ENCODE measurements at places on chromosomes 5 and 9. TPM values are rescaled to one million over a fixed set of nuclear protein-coding genes. Genes with fewer than 3 reads are reported as not detected.

The CATSPER3 gene
- 0.90 TPM for total RNA-seq

The NUP214 gene
- total RNA-seq: 64.2 TPM

The ARHGEF28 gene
- 3.5 TPM for total RNA-seq

GRCh38 chr9:14344053-14344524, 30.1 kb upstream of the NFIB start:
- no peak for DNase-seq

DNA sequence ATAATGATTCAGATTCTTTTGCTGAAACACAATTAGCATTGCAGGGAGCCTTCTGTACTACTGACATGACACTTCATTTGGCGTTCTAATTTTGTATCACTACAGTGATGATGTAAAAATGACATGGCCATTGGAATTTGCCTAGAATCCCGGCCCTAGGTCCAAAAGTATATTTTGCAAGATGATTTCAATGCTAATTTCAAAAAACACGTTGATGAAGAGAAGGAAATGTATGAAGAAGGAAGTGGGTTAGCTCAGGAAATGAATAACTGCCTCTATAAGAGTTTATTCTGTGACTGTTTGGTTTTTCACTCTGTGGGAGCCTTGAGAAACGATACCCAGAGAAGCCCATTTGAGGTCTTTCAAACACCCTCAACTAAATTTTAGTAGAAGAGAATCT, 59.3 kb downstream of the OSTF1 start:
- no peak for DNase-seq

DNA sequence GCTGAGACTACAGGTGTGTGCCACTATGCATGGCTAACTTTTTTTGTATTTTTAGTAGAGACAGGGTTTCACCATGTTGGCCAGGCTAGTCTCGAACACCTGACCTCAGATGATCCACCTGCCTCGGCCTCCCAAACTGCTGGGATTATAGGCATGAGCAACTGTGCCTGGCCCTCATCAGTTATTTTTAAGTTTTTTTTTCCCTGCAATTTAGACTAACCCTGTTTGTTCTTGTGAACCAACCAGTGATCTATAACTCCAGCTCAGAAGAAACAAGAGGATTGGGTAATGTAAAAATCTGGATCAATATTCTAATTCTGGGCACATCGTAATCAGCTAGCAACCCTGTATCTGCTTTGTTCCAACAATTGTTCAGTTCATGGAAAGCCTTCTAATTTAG, 155.7 kb downstream of the NXNL2 start:
- DNase-seq: no peak

DNA sequence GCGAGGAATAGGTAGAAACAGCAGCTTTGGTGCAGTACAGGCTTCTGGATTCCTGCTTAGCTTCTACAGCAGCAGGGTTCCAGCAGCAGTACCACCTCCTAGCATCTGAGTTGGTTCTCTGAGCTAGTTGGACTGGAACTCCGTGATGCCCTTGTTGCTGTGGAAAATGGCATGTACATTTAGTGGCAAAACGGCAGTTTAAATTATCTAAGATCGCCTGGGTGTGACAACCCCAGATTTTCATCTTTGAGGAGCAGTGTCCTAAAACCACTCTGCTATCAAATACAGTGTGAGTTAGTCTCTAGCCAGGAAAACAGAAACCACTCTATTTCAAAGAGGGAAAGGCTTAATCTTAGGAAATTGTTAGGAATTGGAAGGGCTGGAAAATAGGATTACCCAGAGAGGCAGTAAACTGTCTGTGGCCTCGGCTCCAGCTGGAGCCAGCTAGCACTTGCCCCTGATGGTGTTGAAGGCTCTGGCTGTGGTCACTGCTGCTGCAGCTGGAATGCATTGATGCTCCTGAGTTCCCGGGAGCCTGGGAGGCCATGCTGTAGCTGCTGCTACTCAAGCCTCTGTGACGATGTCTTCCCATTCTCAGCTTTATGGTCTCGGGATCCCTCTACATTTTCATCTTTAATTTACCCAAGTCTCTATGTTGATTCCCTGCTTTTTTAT, 29.4 kb downstream of the RAD23B start:
- no peak for DNase-seq

DNA sequence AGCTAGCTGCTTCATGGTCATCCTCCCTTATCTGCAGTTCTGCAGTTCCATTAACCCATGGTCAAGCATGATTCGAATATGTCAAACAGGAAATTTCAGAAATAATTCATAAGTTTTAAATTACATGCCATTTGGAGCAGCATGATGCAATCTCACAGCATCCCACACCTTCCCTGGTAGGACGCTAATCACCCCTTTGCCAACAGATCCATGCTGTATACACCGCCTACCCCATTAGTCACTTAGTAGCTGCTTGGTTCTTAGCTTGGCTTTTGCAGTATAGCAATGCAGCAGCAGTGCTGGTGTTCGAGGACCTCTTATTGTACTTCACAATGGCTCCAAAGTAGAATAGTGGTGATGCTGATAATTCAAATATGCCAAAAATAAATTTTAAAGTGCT, 739.7 kb upstream of the CDH9 start:
- DNase-seq: no peak

GRCh38 chr9:121900163-121900562, 192.9 kb downstream of the TTLL11 start:
- DNase-seq: no peak

DNA sequence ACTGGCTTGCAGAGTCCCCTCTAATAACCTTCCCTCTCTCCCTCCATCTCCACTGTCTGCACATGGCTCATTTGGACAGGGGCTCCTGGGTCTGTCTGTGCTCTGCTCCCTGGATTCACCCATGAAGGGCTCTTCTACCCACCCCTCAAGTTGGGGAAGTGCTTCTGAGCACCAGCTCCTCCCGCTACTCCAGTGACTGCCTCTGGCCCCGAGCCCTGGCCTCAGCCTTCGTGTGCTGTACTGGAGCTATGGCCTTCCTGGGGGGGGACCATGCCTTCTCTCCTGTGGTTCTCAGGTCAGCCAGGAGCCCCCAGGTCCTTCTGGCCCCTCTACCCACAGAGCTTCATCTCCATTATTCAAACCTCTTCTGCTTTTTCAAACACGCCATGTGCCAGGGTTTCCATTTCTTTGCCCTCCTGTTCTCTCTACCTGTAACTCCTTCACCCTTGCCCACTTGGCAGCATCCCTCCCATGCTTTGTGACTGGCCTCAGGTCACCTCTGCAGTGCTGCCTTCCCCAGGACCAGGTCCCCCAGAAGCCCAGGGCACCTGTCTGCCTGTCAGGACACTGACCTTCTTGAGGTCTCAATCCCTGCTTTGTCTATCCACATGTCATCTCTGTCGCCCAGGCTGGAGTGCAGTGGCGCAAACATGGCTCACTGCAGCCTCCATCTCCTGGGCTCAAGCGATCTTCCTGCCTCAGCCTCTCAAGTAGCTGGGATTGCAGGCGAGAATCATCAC, 9.5 kb downstream of the SH3PXD2B start:
- no peak for DNase-seq

GRCh38 chr5:159155960-159156359, 53.4 kb downstream of the RNF145 start:
- DNase-seq: no peak

DNA sequence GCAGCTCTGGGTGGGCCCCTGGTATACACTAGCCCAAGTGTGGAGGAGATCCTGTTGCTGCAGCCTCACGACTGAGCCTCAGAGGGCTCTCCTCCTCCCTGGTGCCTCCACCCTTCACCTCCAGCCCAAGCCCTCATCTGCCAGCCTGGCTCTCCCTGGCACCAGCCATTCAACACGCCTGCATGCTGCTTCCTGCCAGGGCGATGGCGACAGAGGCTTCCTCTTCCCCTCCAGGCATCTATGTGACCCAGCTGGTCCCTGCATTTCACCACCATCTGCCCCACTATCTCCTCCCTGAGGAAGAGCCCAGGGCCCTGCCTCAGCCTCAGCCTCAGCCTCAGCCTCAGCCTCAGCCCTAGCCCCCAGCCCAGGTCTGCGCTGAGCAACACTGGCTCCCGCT, 54.8 kb upstream of the ANGPTL2 start:
- no peak for DNase-seq

DNA sequence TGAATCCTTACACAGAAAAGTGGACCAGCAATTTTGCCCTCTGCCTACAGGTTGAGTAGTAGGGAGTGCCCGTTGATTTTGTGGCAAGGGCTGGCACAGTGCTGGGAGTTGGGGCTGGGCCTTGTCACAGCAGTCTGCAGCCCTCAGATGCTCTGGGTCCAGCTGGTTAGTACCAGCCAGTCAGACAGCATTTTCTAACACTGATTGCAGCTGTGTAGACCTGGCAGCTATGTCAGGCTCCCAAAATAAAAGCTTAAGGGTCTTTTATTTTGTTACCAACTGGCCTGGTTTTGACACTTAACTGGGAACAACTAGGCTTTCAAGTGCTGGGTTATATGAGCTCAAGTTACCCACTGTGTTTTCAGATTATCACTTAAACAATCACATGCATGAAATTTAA, 57.7 kb downstream of the MAT2B start:
- DNase-seq: no peak

DNA sequence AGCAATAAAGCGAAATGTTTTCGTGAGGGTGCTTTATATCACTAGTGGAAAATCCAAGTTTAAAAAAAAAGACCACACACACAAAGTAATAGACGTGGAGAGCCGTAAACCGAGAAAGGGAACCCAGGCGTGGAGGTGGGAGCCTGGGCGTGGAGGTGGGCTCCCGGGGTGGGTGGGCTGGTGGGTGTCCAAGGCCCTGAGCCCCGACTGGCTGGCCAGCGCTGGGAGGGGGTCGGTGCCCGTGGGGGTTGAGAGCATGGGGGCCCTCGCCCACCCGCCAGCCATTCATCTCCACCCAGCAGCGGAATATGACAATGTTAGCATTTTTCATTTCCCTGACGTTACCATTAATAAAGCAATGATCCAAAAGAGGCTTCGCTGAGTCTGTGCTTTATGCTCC, 135.0 kb downstream of the MVB12B start:
- no peak for DNase-seq

Data from A673 (cell line).